ENCODE measurements at places on chromosomes 13 and 19.

GRCh38 chr19:32748497-32748896 lies 28.9 kb downstream of the TDRD12 start:
- DNase-seq: no peak

DNA sequence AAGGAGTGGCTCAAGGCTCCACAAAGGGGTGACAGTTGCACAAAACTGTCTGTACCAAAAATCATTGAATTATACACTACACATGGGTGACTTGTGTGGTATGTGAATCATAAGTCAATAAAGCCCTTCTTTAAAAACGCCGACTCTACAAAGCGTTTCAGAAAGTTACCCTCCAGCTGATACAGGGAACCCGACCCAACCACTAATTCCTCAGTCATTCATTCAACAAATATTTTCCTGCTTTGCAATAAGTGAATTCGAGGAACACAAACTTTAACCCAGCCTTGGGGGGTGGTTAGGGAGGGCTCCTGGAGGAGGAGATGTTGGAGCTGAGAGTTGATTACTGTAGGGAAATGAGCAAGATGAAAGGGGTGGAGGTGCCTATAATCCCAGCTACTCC lies 32.0 kb downstream of the LTBP4 start:
- DNase-seq: no peak

- DNase-seq: peak; percentile 75
Observed at GRCh38 chr19:48858984-48859710, 9.3 kb downstream of the PLEKHA4 start.

DNA sequence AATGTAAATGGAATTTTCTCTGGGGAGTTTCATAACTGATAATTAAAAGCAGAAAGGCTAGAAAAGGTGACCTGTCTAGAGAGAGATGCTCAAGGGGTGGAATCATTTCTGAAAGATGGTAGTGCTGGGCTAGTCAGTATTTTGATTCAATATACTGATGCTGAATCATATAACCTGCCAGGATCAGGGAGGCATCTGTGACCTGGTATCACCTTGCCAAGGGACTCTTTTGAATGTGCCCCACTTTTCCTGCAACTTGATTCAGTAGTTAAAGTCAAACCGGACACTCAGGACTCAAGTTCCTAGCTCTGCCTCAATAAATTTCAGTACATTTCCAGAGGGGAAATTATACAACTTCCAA lies 15.8 kb downstream of the LCP1 start:
- DNase-seq: no peak

GRCh38 chr13:42538996-42539395 lies 35.0 kb upstream of the TNFSF11 start:
- no peak for DNase-seq

DNA sequence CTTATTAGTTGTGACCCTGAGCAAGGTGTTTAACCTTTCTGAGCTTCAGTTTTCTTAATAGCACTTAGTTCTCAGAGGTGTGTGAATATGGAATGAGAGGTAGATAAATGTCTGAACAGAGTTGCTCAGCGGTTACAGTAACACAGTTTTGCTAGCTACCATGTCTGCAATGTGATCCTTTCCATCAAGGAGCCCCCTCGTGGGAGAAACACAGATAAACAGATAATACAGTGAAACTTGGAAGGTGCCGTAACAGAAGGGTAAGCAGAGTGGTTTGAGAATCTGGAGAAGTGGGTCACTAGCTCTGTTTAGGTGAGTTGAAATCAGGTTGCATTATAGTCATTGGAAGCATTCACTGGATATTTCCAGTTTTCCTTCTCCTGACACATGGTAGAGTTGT lies 38.9 kb downstream of the IRS2 start:
- DNase-seq: no peak

DNA sequence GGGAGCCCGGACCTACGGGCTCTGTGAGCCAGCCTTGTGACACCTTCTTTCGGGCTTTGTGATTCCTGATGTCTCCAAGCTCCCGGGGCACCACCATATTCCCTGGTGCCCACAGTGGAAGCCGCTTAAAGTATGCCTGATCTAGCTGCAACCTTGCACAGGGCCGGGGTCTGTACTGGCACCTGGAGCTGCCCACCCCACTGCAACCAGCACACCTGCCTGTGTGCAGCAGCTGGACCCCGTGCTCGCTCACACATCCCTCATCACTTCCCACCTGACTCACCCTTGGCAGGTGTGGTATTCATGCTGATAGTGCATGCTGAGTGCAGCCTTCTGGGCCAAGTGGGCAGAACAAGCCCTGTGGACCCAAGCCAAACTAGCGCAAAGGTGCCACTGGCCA lies 1981.1 kb upstream of the PCDH20 start:
- DNase-seq: no peak

DNA sequence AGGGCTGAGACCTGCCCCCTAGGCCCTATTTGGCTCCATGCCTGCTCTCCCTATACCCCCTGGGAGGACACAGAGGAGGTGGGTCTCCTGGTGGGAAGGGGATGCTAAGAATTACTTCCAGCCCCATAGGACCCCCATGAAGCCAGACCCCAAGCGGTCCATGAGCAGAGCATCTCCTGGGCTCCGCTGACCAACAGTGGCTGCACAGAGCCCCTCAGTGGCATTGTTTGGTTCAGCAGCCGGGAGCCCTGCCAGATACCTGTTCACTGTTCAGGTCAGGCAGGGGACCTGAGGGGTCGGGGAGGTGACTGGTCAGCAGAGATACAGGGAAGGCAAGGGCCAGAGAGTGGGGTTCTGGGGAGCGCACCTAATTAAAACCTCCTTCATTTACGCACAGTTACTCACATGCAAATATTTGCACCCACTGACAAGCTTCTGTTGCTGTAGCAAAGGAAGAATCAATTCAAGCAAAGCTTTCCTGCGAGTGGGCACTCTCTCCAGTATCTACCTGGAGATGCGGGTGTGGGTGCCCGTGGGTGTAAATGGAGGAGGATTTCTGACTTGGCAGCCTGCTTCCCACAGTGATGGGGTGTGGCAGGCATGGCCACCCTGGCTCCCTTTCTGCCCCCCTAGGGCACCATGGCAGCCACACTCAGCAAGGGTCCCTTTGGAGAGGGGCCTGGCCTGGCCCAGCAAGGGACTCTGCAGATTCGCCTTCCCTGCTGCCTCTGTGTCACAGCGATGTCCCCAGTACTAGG lies 83.5 kb downstream of the CHST8 start:
- DNase-seq: no peak

DNA sequence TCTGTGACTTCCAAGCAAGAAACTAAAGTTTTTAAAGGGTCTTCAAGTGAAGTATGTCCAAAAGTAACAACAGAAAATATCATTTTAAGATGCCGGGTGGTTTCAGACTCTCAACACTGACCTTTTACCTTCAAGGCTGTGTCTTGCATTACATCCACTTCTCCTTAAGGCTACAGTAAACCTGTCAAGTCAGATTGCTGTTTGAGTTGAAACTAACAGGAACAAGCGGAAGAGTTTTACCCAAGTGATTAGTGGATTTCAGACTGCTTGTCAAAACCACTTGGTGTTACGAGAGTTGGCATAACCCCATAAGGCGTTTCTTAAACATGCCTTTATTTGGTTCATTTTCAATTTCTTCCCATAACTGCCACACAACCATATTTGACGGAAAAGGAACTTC lies 283.1 kb downstream of the DCT start:
- no peak for DNase-seq

DNA sequence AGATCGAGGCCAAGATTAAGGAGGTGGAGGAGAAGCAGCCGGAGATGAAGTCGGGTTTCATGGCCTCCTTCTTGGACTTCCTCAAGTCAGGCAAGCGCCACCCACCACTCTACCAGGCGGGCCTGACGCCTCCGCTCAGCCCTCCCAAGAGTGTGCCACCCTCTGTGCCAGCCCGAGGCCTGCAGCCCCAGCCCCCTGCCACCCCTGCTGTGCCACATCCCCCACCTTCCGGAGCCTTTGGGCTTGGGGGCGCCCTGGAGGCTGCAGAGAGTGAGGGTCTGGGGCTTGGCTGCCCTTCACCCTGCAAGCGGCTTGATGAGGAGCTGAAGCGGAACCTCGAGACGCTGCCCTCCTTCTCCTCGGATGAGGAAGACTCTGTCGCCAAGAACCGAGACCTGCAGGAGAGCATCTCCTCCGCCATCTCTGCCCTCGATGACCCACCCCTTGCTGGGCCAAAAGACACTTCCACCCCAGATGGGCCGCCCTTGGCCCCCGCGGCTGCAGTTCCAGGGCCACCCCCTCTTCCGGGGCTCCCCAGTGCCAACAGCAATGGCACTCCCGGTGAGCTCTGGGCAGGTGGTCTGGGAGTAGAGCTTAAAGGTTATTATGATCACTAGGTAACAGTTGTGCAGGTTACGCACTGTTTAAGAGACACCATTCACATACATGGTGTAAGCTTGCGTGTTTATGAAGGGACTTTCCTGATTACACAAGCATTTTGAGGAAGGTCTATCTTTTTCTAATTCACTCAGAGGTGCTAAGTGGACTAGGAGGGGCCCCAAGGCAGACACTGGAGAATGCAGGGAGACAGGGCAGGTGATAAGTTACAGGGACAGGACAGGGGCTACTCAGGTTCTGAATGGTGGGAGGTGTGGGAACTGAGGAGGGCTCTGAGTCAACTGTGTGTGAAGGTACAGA lies 8.7 kb downstream of the PRR12 start:
- DNase-seq: no peak

- DNase-seq: no peak
Observed at GRCh38 chr13:29688193-29688592, 92.7 kb upstream of the SLC7A1 start.

All from stimulated activated CD4-positive, alpha-beta T cell treated with anti-CD3 and anti-CD28 coated beads, Interleukin-12 subunit alpha, Interleukin-12 subunit beta, amount 100 ng/mL, for 48 hours (primary cell).